Thymus (tissue), 14 donors: ENCODE measurements at places on chromosomes 3 and 15.

- no peak for DNase-seq
Measured at GRCh38 chr3:153372326-153372725, 210.3 kb downstream of the RAP2B start.

GRCh38 chr3:100260081-100260684, 609 bp upstream of the TBC1D23 start:
- DNase-seq: no peak

- no peak for DNase-seq
Measured at GRCh38 chr3:171976526-171976925, 62.9 kb upstream of the FNDC3B start.

- DNase-seq: no peak
Measured at GRCh38 chr3:60578936-60579335, 672.3 kb downstream of the FHIT start.

GRCh38 chr3:24678421-24678865, 183.8 kb upstream of the THRB start:
- no peak for DNase-seq

DNA sequence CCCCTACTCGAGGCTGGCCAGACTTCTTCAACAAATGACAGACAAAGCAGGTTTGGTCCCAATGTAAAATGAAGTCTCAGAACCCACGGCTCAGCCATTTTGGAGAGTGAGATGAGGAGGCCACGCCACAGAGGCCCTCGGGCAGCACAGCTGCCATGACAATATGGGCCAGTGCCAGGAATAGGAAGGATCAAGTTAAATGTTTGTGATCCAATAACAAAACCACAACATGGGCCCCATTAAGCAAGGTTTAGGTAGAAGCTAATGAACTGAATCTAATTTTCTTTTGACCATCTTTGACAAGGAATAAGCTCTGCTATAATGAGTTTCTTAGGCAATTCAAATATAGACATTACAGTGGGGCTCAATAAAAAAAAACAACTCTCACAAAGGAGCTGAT, 52.6 kb downstream of the RFTN1 start:
- no peak for DNase-seq

GRCh38 chr15:38354315-38354929, 99.5 kb upstream of the FAM98B start:
- DNase-seq: peak; percentile 44

GRCh38 chr3:53350652-53351051, 3.3 kb upstream of the DCP1A start:
- no peak for DNase-seq

- no peak for DNase-seq
Measured at GRCh38 chr3:111210003-111210711, 138.5 kb downstream of the NECTIN3 start.

GRCh38 chr3:42375121-42375800, 35.1 kb downstream of the LYZL4 start:
- no peak for DNase-seq

DNA sequence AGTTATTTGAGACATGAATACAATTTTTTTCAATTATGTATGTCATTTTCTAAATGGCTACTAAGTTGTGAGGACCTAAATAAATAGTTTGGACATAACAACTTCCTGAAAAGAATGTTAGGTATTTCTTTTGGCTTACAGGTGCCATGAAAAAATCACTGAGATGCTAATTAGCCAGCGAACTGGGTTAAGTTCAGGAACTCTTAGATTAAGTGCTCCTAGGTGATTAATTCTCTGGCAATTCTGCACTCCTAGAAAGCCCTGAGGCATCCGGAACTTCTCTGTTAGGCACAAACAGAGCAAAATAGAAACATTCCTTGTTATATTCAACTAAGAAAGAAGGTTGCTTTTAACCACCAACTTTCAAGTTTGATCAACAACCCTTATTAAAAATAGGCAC, 192.3 kb downstream of the STAG1 start:
- DNase-seq: no peak

GRCh38 chr3:157312376-157312745, 124.3 kb upstream of the PTX3 start:
- no peak for DNase-seq

- no peak for DNase-seq
Measured at GRCh38 chr15:71610728-71611552, 199.4 kb upstream of the NR2E3 start.

DNA sequence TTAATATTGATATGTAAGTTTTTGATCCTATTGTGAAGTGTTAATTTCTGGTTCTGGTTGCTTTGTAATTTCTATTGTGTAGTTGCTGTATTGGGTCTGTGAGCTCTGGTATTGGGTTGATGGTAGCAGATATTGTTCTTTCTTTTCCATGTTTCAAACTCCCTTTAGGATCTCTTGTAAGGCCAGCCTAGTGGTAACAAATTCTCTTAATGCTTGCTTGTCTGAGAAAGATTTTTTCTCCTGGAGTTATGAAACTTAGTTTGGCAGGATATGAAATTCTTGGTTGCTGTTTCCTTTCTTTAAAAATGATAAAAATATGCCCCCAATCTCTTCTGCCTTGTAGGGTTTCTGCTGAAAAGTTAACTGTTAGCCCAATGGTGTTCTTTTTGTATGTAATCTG, 268.6 kb upstream of the PLSCR5 start:
- no peak for DNase-seq

GRCh38 chr3:16151109-16151508, 23.4 kb upstream of the GALNT15 start:
- DNase-seq: no peak

DNA sequence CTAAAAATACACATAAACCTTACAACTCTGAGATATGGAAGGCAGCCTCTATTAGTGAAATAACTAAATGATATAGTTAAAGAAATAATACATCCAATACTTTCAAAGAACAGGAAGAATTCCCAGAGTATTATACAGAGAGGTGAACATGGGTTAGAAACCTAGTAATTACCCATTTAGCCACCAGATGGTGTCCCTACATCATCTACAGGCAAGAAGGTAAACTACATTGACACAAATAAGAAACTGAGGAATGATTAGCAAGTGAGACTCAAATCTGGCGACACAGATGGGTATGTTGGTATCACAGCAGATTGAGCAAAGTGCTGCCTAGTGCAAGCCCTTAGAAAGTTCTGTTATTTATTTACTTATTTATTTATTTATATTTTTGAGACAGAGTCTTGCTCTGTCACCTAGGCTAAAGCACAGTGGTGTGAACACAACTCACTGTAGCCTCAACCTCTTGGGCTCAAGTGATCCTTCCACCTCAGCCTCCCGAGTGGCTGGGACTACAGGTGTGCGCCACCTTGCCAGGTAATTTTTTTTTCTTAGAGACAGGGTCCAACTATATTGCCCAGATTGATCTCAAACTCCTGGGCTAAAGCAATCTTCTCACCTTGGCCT, 28.2 kb downstream of the NEK4 start:
- no peak for DNase-seq

DNA sequence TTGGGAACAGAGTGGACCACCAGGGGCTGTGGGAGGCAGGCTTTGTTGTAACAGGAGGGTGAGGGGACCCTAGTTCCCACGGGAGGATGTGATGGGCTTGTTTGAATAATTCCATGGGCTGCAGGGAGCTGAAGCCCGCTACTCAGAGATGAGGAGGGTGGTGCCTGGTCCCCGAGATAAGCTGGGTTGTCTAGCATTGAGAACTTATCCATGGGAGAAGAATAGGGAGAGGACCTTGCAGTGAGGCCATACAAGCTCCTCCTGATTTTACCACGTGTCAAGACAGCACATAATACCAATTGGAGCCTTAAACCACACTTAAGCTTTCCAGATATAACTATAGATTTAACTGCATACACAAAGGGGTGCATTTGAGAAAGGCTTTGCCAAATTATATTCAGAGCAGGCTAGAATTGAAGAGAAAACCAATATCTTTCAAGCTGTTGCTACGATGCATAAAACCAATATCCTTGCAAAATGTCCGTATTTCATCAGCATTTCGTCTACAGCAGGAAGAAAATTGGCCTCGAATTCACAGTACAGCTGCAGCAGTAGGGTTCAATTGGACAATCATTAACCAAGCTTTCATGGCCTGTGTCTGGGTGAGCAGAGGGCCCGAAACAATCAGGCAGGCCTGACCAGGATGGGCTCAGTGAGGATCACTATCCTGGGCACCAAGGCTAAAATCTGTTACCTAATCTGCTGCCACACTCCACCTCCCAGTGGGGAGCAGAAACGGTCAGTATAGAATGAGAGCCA, 500.7 kb downstream of the OCA2 start:
- no peak for DNase-seq

DNA sequence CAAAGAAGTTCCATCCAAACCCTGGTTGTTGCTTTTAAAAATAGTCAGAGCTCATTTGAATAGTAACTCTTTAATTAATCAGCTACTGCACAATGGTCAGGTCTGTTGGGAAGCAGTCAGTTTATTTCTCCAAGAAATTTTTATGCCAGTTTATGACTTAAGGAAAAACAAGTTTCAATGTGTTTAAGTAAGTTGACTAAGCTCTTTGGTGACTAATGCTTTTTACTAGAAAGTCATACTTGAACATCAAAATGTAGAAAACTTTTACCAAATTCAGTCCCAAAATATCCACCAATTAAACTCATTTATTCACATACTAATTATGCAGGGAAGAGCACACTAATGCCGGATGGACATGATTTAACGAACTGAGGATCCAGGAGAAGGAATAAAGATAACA, 22.1 kb downstream of the PRICKLE2 start:
- DNase-seq: no peak

DNA sequence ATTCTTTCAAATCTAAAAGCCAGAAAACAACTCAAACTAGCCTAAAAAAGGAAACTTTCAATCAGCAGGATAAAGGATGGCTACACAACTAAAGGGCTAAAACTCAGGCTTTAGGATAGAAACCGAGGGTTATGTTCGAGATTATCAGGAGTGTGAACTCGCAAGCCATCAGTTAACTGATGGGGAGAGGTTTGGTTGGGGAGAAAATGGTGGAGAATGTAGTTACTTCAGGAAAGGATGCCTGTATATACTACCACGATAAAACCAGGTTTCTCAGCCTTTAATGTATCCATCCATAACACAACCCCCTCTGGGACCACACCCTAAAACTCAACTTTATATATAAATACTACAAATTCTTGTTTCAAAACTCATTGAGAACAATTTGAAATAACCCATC, 22.2 kb downstream of the TRA2B start:
- no peak for DNase-seq

DNA sequence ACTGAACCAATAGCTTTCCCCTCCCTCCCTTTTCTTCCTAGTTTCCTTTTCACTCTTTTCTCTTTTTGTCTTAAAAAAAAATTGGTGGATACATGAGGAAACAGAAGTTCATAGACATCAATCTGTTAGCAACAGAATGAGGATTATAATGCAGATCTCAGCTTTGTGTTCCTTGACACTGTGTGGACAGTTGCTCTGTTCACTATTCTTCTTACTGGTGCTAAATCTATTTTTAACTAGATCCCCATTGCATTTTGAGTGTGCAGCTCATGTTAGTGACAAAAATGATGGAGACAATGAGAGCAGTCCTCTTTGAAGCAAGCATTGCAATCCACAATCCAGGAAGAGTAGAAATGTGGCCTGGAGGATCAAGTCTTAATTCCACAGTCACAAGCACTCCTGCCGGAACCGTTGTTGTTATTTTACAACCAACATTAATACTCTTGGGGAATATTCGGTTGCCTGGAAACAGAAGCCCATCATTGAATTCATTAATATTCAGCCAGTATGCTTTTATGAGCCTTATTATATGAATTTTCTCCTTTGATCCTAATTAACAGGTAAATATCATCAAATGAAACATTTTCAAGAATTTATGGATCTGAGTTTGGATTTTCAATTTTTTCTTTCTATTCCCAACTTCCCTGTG, 1016.8 kb downstream of the NTRK3 start:
- no peak for DNase-seq

DNA sequence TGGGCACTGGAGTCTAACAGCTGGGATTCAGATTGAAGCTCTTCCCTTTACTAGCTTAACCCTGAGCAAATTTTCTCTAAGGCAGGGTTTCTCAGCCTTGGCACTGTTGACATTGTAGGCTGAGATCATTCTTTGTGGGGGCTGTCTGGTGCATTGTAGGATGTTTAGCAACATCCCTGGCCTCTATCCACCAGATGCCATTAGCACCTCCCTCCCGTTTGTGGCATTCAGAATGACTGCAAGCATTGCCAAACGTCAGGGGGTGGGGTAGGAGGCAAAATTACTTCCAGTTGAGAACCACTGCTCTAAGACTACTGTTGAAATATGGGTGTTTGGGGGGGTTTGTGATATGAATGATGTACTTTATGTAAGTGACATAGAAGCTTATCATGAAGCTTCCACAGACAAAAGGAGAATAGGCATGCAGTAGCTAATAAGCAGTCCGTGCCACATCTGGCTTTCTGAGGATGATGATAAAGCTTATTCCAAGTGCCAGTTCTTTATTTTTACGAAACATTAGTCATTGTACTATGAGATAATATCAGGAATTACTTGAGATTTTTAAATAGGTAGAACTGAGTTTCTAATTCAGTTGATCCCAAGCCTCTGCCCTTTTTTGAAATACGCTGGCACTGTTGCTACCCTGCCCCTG, 39.3 kb downstream of the NKIRAS1 start:
- DNase-seq: no peak

DNA sequence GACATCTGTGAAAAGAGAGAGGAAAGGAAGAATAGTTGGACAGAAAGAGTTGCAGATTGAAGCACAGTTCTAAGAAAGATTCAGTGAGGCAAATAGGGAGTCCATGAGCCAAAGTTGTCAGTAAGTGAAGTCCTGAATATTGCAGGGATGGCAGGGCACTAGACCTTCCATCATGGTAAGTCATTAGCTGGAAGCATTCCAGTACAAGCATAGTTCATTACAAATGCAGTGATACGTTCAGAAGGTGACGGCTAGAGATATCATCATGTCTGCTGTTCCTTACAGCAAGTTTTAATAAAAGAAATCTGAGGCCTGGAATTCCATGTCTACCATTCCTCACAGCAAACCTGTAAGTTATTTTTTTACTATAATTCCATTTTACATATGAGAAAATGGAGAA, 720.1 kb downstream of the GBE1 start:
- DNase-seq: no peak

GRCh38 chr15:95141486-95141885, 910.1 kb downstream of the MCTP2 start:
- no peak for DNase-seq

- DNase-seq: no peak
Measured at GRCh38 chr3:38588995-38589937, 60.2 kb downstream of the SCN5A start.

GRCh38 chr3:194130807-194131589, 5.0 kb upstream of the HES1 start:
- no peak for DNase-seq

GRCh38 chr3:170690661-170690981, 104.7 kb upstream of the SLC7A14 start:
- DNase-seq: no peak

DNA sequence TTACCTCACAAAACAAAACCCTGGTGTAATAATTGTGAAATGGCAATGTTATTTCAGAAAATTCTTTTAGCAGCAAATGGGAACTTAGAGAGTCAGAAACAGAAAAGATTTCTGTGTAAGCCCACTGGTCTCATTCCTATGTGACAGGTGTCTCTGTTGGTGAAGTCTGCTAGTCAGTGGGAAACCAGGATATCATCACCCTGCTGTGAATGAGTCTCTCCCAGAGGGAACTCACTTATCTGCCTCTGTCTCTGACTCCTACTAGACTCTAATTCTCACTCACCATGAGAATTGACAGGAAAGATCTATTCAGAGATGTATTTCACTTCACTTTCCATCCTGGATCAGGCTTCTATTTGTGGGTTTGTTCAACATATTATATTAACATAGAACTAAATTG, 266.0 kb downstream of the EPHA3 start:
- no peak for DNase-seq

- no peak for DNase-seq
Measured at GRCh38 chr3:115165266-115165665, 18.2 kb upstream of the ZBTB20 start.

- no peak for DNase-seq
Measured at GRCh38 chr3:169861871-169862270, 7.9 kb downstream of the LRRC31 start.
